ENCODE measurements at places on chromosomes 6 and 20. TPM values are rescaled to one million over a fixed set of nuclear protein-coding genes. Genes with fewer than 3 reads are reported as not detected.

The CLPSL1 gene
- polyA plus RNA-seq: not detected

The TP53TG5 gene
- 0.96 TPM for polyA plus RNA-seq

GRCh38 chr6:3585320-3585935 is 128.6 kb upstream of the SLC22A23 start:
- DNase-seq: no peak

The CNKSR3 gene
- 12.9 TPM for polyA plus RNA-seq

GRCh38 chr6:15121443-15121842 is 124.4 kb upstream of the JARID2 start:
- DNase-seq: no peak

The BIRC7 gene
- 0.18 TPM for polyA plus RNA-seq

The ZNF133 gene
- polyA plus RNA-seq: 15.2 TPM

The DNAH8 gene
- polyA plus RNA-seq: 0.01 TPM

DNA sequence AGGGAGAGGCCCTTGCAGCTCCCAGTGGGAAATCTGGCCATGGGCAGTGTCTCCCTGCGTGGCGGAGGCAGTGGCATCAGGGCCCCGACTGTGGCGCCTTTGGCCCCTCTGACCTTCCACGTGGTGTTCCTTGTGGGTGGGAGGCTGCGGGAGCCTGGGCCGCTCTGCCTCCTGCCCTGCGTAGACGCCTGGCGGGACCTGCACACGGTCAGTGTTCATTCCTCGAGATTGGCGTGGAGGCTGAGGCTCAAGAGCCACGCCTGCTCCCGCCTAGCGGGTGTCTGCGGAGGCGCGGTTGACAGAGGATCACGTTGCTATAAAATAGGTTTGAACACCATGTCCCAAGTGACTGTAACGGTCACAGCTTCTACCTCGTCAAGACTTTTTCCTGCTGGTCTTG is 14.0 kb downstream of the COL9A3 start:
- DNase-seq: no peak

DNA sequence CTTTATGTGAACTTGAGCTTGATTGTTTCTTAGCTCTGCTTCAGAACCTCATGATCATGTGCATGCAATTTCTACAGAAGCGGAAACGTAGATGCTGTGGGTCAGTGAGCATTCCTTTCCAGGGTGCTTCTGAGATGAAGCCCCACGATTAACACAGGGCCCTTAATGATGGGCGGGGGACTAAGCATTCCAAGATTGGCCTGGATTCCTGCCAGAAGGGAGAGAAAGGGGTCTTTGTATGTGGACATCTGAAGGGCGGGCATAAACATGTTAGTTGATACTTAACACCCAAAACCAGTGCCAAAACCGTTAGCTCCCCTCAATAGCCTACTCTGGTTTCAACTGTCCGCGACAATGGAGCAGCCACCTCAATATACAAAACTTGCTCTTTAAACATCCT is 46.9 kb upstream of the POU3F2 start:
- DNase-seq: no peak

The MACROD2 gene
- polyA plus RNA-seq: 3.0 TPM

The BMP5 gene
- 28.2 TPM for polyA plus RNA-seq

DNA sequence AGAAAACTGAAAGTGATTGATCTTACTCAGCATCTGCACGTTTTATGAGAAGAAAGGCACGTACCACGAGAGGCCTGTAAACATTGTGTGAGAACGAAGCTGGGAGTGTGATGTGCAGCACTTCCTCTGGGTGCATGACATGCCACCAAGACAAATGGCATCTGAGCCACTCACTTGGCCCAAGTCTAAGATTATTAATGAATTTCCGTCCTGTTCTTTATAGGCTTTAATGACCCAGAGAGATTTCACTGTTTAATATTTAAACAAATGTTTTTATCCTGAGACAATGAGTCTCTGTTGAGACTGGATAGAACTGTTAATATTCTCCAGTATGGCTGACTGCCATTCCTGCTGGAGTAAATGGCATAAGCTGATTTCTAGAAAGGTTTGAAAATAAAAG is 172.6 kb upstream of the PHACTR1 start:
- DNase-seq: no peak

The F13A1 gene
- polyA plus RNA-seq: 113 TPM

GRCh38 chr6:139693735-139694134 is 319.3 kb upstream of the CITED2 start:
- no peak for DNase-seq

DNA sequence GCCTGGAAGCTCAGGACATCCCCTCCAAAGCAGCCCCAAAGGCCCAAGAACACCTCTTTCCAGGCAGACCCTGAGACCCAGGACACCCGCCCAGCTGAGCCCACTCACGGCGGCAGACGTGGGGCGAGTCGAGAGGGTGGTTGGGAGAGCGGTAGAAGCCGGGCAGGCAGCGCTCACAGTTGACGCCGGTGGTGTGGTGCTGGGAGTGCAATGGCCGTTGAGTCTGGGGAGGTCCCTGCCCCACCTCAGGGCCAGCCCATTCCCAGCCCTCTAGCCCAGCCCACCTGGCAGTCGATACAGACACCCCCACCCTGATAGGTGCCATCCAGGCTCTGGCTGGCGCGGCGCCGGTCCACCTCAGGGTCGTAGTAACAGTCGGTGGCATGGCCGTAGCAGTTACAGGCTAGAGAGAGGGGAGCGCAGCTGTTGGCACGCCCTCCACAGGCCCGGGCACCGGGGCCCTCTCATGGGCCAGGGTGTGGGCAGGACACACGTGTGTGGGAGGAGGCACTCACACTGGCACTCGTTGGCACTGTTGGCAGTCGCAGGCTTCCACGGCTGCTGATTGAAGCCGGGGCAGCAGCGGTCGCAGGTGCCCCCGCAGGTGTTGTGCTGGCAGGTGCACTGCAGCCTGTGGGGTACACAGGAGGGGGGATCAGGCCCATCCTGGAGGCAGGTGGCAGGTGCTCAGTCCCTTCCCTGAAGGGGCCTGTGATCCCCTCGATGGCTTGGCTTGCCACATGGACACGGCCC is 20.5 kb downstream of the LAMA5 start:
- DNase-seq: no peak

- no peak for DNase-seq
Observed at GRCh38 chr6:44593539-44593944, 206.0 kb downstream of the CDC5L start.

The BAG2 gene
- polyA plus RNA-seq: 34.3 TPM

The MYCT1 gene
- polyA plus RNA-seq: 10.6 TPM

The ZNF341 gene
- 3.1 TPM for polyA plus RNA-seq

The CEP43 gene
- 5.9 TPM for polyA plus RNA-seq

- DNase-seq: no peak
Observed at GRCh38 chr6:85674604-85675003, 31.9 kb upstream of the SYNCRIP start.

DNA sequence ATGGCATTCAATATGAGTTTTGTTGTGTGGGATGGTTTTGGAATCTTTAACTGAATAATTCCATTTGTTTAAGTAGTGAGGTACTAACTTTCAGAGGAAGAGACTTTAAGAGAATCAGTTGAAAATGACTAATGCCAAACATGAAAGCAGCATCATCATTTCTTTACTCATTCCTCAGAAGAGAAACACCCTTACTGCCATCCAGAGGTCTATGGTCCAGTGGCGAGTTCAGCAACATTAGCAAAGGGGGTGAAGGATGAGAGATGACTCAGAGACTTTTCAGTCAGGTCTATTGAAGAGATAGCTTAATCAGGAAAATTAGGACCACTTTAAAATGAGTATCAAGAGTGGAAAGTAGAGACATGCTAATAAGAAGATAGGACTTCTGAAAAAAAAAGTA is 118.8 kb downstream of the COL19A1 start:
- no peak for DNase-seq

DNA sequence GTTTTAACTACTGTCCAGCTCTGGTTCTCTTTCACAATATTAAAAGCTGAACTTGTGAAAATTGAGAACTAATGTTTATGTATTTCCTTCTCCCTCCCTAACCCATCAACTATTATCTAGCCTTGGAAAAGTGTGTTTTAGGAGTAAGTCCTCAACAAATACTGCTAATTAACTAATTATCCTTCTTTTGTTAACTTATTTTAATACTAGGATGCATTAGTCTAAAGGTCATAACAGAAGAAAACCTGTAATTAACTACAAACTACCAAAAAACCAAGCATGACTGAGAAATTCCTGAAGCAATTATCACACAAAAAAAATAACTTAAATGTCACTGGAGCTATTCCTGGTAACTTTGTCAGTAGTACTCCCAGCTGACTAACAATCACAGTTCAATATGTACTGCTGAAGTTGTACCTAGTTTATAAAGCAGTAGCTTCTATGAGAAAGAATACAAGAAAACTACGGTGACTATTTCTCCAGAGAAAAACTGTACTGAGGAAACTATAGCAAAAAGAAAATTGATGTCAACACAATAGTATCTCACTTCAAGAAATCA is 301.9 kb downstream of the LAMA2 start:
- no peak for DNase-seq

DNA sequence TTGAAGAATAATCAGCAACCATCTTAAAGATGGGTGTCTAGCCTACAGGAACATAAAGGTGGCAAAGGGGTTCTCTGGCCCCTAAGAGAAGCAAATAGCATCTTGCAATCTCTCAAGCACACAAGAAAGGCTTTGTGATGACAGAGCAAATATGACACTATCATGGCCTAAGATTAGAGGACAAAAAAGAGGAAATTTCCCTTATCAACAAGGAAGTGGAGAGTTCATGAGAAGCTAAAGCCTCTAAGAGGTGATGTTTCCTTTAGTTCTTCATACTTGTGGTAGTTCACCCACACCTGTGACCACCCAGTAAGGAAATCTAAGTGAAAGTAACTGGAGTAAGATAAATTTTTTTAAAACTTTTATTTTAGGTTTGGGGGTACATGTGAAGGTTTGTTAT is 88.4 kb downstream of the OLIG3 start:
- DNase-seq: no peak

The EPHA7 gene
- 11.0 TPM for polyA plus RNA-seq

GRCh38 chr6:39167866-39168625 is 53.1 kb upstream of the SAYSD1 start:
- no peak for DNase-seq

DNA sequence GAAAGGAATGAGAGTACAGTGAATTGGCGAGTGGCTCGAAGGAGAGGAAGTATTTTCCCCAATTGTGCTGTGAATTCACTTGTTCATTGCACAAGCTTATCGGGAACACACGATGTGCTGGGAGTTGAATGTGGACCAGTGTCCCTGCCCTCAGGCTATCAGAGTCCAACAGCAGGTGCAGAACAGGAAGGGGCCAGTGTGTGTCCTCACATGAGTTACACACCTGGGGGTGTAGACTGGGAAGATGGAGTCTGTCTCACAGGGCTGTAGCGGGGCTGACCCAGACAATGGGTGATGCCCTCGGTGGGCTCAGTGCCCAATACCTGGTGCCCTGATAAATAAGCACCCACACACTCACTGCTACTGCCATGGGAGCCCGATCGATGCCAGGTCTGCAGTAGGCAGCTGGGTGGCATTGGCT is 14.4 kb downstream of the DUSP22 start:
- no peak for DNase-seq

DNA sequence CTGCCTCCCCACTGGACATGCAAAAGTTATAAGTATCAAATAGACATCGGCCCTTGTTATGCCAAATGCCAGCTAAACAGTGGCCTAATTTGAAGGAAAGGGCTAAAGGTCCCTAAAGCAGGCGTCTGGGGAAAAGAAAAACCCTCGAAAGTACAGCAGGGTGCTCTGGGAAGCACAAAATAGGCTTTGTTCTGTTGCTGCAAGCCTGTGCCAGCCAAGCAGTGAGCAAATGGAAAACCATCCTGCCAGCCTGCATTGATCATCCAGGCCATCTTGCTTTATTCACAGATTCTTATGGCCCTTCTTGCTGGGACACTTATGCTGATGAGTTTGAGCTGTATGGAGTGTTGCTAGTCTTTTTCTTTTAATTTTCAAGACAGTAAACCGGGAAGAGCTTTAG is 62.2 kb upstream of the PLEKHG1 start:
- DNase-seq: no peak

The ARMH2 gene
- polyA plus RNA-seq: not detected

The MYT1 gene
- 0.13 TPM for polyA plus RNA-seq

DNA sequence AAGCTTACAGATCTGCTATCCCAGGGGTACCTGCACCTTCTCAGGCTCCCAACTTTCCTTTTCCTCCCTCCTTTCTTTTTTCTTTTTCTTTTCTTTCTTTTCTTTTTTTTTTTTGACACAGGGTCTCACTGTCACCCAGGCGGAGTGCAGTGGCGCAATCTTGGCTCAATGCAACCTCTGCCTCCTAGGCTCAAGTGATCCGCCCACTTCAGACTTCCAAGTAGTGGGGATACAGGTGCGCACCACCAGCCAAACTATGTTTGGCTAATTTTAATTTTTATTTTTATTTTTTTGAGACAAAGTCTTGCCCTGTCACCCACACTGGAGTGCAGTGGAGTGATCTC is 36.0 kb downstream of the PIM1 start:
- DNase-seq: no peak
